ENCODE measurements at places on chromosomes 16 and 17. TPM values are rescaled to one million over a fixed set of nuclear protein-coding genes. Genes with fewer than 3 reads are reported as not detected.

ANKRD11 gene
- 53.2 TPM for polyA plus RNA-seq

KCNG4 gene
- polyA plus RNA-seq, result not detected

CHD9 gene
- polyA plus RNA-seq, result 3.7 TPM

ITGA2B gene
- 0.97 TPM for polyA plus RNA-seq

HOXB9 gene
- polyA plus RNA-seq, result 5.0 TPM

NPTX1 gene
- 22.4 TPM for polyA plus RNA-seq

KRT33A gene
- not detected for polyA plus RNA-seq

IL21R gene
- polyA plus RNA-seq, result not detected
